Sigmoid colon (tissue), 7 donors: ENCODE measurements at places on chromosomes 11 and 22. TPM values are rescaled to one million over a fixed set of nuclear protein-coding genes. Genes with fewer than 3 reads are reported as not detected.

MN1 gene
- 6.4 TPM for total RNA-seq

DNA sequence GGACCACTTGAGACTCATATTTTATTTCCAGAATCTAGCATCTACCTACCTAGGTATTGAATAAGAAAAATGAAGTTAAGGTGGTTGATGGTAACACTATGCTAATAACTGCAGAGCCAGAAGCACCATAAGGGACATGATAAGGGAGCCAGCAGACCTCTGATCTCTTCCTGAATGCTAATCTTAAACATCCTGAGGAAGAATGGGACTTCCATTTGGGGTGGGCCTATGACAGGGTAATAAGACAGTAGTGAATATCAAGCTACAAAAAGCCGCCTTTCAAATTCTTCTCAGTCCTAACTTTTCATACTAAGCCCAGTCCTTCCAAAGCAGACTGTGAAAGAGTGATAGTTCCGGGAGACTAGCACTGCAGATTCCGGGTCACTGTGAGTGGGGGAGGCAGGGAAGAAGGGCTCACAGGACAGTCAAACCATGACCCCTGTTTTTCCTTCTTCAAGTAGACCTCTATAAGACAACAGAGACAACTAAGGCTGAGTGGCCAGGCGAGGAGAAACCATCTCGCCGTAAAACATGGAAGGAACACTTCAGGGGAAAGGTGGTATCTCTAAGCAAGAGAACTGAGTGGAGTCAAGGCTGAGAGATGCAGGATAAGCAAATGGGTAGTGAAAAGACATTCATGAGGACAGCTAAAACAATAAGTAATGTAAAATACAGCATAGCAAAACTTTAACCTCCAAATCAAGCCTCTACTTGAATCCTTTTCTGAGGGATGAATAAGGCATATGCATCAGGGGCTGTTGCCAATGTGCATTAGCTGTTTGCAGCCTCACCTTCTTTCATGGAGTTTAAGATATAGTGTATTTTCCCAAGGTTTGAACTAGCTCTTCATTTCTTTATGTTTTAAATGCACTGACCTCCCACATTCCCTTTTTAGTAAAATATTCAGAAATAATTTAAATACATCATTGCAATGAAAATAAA is 2.1 kb downstream of the HBB start:
- H3K4me1 ChIP-seq = no peaks in the 10 kb centered on the region
- H3K36me3 ChIP-seq = no peaks in the 10 kb centered on the region
- H3K27ac ChIP-seq = no peak overlapping the region
- no peak for DNase-seq
- H3K4me3 ChIP-seq = no peak overlapping the region
- H3K27me3 ChIP-seq = no peaks in the 10 kb centered on the region

GRCh38 chr11:69562816-69563215 is 78.1 kb upstream of the CCND1 start:
- H3K4me1 ChIP-seq = no peaks in the 10 kb centered on the region
- H3K4me3 ChIP-seq = no peak overlapping the region
- no peaks in the 10 kb centered on the region for H3K27me3 ChIP-seq
- no peaks in the 10 kb centered on the region for H3K36me3 ChIP-seq
- peak; percentile 37 for DNase-seq

GRCh38 chr11:61828629-61829407 is 718 bp downstream of the FADS2 start:
- no peaks in the 10 kb centered on the region for H3K36me3 ChIP-seq
- no peaks in the 10 kb centered on the region for H3K27me3 ChIP-seq
- H3K4me3 ChIP-seq = peak overlapping the region; percentile 71
- DNase-seq = peak; percentile 74
- peaks cover 55% of the 10 kb centered on the region for H3K4me1 ChIP-seq
- H3K27ac ChIP-seq = peak overlapping the region; percentile 80

- no peaks in the 10 kb centered on the region for H3K36me3 ChIP-seq
- H3K4me3 ChIP-seq = no peak overlapping the region
- no peaks in the 10 kb centered on the region for H3K4me1 ChIP-seq
- no peak for DNase-seq
Observed at GRCh38 chr11:108872781-108873291, 208.0 kb downstream of the DDX10 start.

GRCh38 chr11:127017482-127017881 is 16.9 kb upstream of the KIRREL3 start:
- no peaks in the 10 kb centered on the region for H3K36me3 ChIP-seq
- no peak overlapping the region for H3K4me3 ChIP-seq
- H3K4me1 ChIP-seq = no peaks in the 10 kb centered on the region
- H3K27me3 ChIP-seq = no peaks in the 10 kb centered on the region
- H3K27ac ChIP-seq = no peak overlapping the region
- DNase-seq = no peak

DNA sequence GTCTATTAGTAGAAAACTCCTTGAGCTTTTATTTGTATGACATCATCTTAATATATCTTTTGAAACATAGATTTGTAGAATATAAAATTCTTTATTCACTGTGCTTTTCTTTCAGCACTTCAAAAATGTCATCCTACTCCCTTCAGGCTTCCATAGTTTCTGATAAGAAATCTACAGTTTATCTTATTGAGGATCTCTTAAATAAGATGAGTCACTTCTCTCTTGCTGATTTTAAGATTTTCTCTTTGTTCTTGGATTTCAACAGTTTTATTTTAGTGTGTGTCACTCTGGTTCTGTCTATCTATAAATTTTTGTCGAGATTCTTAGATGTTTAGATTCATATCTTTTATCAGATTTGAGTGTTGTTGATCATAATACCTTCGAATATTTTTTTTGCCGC is 566.1 kb upstream of the CHORDC1 start:
- no peak overlapping the region for H3K27ac ChIP-seq
- DNase-seq = no peak
- no peaks in the 10 kb centered on the region for H3K27me3 ChIP-seq
